RPMI8226 (cell line): ENCODE measurements at places on chromosomes 4 and X.

DNA sequence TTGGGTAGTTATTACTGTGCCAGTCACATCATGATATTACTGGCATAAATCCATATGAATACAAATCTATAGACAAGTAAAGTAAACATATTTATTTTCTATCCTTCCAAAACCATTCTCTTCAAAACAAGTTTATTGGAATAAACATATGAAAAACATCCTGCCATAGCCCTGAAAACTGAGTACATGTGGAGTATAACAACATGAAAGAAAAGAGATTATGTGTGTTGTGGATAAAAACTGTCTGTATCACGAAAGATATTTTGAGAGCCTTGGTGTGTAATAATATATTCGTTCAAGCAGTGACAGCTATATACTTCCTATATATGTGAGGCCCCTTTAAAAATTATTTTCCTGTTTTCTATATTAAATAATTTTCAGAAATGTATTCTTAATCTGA is 1742.2 kb downstream of the ARAP2 start:
- DNase-seq, result no peak

DNA sequence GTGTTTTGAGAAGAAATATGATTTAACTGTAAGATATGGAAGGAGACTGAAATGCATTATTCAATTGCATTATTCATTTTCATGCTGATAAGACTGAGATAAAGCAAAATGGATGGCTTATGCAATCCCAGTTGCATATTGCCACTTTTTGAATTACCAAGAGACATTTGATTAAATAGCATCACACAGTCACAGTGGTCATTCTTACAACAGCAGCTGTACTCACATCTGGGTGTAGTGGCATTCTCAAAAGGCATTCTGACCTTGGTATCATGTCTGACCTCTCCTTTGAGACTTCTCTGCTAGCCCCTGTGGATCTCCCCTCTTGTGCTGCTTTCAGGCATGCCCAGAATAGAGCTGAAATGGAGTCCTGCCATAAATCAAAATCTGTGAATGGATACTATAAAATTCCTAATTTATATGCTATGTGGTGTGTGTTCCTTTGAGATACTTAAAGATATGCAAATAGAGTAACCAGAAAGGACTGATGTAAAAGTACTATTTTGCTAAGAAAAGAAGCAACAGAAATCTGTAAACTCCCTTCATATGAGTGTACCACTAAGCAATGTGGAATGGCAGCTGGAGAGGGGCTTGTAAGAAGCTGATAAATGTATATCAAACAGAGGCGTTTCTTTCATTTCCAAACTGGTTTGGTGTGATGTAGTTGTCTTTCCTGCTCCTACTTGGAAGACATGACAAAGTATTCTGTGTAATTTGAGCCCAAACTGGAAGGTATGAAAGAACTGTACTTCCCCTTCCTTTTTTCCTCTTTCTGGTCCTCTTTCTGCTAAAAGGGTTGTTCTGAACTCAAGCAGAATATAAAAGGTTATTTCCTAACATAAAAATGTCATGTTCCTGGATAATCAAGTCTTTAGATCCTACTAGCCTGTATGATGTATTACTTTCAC is 25.4 kb upstream of the METAP1 start:
- no peak for DNase-seq

DNA sequence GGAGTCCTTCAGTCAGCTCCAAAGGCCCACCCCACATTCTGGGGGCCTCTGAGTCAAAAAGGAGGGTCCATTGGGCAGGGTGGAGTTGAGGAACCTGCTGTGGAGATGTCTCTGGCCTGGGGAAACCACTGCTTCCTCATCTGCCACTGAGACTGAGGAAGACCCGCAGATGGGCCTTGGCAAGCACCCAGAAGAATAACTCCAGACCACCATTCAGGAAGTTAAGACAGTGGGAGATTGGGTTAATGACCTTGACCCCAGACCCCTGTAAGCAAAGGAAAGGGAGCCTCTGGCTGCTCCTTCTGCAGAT is 8.1 kb upstream of the HSD17B10 start:
- no peak for DNase-seq

DNA sequence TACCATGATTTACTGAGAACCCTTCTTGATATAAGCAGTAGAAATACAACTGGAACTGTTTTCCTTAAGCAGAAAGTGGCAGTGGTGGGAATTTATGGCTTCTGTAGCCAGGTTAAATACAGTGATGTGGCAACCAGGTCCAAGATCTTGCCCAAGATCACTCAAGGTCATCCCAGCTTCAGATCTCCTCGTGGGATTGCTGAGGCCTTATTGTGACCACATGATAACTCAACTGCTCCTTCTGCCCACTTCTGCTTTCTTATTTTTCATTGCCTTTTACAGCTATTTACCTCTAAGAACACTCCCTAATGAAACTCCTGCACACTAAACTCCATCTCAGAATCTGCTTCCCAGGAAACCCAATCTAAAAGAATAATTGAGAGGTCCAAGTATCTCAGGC is 12.4 kb upstream of the CYBB start:
- no peak for DNase-seq

- no peak for DNase-seq
Measured at GRCh38 chrX:18677161-18677869, 5.4 kb upstream of the RS1 start.

- DNase-seq, result no peak
Measured at GRCh38 chr4:76787898-76788297, 110.0 kb downstream of the SOWAHB start.

DNA sequence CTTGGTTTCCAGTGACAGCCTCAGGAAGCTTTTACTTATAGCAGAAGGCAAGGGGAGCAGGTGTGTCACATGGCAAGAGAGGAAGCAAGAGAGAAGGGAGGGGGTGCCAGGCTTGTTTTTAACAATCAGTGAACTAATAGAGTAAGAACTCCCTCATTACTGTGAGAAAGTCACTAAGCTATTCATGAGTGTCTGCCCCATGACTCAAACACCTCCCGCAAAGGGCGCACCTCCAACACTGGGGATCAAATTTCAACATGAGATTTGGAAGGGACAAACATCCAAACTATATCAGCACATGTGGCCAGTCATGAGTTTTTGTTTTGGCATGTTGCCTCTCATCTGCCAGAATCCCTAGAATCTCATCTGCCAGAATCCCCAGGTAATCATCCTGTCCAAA is 183.5 kb upstream of the C1QTNF7 start:
- no peak for DNase-seq

DNA sequence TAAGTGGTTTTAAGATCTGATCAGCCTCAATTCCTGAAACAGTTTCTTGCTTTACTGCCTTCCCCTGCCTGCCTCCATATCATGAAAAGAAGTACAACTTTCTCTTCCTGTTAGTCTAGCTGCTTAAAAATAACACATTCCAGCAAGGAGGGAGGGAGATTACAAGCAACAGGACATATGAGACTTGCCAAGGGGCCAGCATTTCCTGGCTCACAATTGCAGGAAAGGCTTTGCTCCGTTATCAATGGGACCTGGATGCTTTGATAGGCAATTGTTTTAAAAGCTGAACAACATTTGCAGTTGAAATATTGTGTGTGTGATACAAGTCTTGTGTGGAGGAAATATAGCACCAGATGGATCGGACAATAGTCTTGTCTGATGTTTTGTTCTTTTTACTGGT is 425.0 kb downstream of the FAT4 start:
- DNase-seq, result no peak

DNA sequence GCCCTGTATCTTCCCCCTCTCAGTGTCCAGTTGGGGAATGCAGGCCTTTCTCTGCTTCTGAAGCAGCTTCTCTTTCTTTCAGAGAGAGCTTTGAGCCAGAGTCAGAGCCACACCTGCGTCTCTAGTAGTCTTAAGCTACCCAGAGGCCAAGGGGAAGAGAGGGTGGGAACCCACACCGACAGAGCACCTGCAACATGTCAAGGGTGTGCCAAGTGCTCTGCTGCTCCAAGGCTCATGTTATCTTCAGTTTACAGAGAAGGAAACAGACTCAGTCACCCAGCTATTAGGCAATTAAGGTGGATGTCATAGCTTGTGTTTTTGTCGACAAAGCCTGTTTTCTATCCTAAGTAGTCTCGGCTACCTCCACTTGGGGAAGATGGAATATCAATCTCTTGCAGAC is 22.7 kb upstream of the RNF212 start:
- peak; percentile 90 for DNase-seq

GRCh38 chrX:31540313-31540712 is 468.5 kb upstream of the FTHL17 start:
- DNase-seq, result no peak

- peak; percentile 90 for DNase-seq
Measured at GRCh38 chr4:83284193-83285054, at the start of gene COQ2. Gene COQ2 (minus strand): TSS chr4:83284798. CDS start chr4:83284764, 34 bp downstream.

DNA sequence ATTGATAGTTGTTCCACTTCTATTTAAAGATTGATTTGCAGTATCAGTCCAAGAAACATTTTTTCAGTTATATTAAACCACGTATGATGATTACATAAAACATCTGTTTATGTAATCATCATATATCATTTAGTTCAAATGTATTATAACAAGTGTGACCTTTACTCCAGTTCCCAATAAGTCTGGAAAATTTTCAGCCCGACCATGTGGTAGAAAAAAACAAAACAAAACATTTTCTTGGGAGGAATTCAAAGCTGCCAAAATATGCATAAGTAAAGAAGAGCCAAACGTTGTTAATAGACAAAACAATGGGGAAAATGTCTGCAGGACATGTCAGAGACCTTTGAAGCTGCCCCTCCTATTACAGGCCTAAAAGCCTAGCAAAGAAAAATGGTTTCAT is 709.1 kb downstream of the FAT4 start:
- no peak for DNase-seq

DNA sequence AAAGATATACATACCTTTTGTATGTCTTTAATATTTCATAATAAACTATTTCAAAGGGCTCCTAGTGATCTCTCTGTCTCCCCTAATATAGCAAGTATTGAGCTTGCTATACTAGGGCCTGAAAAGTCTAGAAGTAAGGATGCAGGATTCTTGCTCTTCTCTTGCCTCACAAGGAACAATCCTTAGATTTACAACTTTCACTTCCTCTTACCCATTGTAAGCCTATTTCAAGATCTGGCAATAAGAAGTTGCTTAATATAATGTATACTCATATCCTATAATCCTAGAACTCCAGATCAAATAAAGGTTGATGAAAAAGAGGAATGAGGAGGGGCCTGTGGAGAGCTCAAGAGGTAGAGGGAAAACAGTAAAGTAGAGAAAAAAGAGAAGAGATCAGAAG is 40.8 kb upstream of the CHRDL1 start:
- no peak for DNase-seq

- no peak for DNase-seq
Measured at GRCh38 chr4:88759039-88759894, 61.6 kb upstream of the NAP1L5 start.

DNA sequence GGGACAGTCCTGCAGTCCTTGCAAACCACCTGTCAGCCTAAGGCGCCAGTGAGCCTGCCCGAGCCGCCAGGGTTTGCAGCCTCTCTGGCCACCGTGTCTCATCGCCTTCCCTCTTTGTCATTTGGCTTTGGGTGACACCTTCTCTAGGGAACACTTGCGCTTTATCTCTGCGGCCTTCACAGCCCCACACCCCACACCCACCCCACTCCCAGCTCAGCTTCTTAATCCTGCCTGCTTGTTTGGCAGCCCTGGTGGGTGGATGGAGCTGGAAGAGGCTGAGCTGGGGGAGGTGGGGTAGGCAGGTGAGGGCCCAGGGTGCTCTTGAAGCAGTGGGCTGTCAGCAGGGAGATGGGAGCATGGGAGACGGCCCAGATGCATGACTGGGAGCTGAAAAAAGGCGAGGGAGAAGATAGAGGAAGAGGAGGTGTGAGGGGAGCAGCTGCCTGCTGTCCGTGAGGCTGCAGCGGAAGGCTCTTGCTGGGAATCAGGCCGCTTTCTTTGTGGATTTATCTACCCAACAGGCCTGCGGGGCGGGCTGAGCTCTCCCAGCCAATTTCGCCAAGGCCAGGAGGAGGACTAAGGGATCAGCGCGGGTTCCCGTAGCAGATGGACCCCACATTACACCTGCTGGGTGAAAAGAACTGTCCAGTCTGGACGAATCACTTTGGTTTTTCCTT is 97.5 kb upstream of the STOX2 start:
- DNase-seq, result no peak

DNA sequence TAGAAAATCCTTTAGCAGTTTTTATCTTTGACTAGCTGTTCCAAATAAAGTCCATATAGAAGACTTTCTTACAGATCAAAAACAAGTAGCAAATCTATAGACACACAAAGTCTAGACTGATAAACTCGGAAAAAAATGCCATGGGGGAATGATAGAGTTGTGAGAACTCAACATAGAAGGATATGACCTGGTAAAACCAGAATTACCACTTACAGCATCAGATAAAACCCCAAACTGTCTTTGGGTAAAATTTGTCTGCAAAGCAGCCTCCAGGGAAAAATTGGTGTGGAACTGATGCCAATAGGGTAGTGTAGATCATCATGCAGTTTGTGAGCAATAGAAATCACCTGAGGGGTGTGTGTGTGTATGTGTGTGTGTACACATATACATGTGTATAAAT is 579.1 kb downstream of the SPOCK3 start:
- DNase-seq, result no peak

GRCh38 chr4:48602763-48603162 is 112.7 kb downstream of the ZAR1 start:
- no peak for DNase-seq

GRCh38 chrX:15601932-15602331 is 1.2 kb upstream of the ACE2 start:
- DNase-seq, result no peak
